CD4-positive, alpha-beta T cell treated with Interferon gamma for 1 hour (primary cell): ENCODE measurements at places on chromosomes 1 and 21.
A peak's percentile ranks its signal among the peaks of the same experiment; 100 is the strongest.

DNA sequence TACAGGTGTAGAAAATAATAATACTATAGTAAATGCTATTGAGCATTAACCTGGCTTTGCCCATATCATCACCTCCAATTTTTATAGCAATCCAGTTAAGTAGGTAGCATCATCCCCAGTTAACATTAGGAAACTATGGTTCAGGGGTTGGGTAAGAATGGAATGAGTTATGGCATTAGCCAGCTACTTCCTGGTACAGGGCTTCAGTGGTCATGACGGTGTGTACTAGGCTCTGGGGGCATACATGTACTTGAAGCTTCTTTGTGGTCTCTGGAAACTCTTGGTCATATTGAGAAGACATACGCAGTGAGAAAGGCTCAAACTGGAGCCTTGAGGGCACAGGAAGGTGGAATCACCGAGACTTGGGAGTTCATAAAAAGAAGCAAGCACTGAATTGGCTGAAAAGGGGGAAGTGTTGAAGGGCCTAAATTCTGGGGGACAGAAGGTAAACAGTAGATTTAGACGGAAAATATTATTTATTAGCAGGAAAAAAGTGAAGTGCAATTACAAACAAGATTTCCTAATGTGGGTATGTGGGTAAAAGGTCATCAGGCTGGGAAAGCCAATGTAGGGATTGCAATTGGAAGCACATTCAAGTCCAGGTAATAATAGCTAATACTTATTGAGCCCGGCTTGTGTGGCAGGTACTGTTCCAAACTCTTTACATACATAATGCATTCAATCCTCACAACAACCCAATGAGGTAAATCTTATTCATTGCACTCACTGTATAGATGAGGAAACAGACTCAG lies 114.2 kb upstream of the ATP1A1 start:
- DNase-seq: no peak

GRCh38 chr21:41135746-41136145 lies 32.2 kb upstream of the BACE2 start:
- DNase-seq: no peak

- no peak for DNase-seq
These were observed 116.1 kb upstream of the ZP4 start for GRCh38 chr1:238006779-238007178.

- DNase-seq: no peak
These were observed 39.4 kb upstream of the ZNF496 start for GRCh38 chr1:247370786-247371732.

DNA sequence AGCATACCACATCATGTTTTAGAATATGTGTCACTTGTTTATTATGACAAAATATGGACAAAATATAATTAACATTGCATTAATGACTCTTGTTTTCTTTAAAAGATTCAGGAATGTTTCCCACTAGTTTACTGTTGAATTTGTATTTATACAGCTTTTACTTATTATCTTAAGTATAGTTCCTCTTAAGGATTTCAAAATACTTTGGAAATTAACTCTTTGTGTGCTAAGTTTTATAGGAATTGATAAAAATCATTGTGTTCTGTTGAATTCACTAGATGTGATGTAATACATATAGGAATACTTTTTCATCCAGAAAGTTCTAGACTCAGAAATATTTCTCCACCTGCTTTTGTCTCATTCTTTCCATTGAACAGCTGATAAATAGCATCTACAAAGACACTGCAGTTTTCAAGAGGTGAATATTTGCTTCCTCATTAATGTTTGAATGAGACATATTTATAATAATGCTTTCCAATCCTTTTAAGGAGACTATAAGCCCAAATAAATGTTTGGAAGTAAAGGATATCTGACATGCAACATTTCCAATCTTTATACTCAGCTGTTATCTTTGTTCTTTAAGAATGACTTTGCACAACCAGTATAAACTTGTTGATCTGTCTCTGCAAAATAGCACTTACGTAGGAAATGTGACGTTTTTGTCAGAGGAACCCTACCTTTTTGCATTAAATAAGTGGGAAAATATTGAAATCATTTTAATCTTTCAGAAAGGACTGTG lies 38.4 kb upstream of the SAMSN1 start:
- no peak for DNase-seq

DNA sequence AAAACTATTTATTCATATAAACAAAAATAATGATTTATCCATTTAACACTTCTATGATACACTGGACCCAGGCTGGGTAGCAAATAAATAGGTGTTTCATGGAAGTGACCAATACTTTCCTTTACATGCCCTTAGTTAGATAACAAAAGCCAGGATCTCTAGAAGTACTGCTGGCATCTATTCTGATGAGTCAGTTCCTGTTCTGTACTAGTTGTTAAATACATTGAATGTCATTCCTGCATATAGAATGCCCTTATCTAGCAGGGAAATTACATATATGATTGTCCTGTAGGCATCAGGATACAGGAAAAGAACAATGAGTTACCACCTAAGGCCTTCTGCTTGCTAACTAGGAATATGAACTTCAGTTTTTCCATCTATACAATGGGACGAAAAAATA lies 130.8 kb downstream of the HFM1 start:
- DNase-seq: no peak

GRCh38 chr1:168499688-168500049 lies 44.1 kb downstream of the XCL2 start:
- DNase-seq: no peak

GRCh38 chr1:50977575-50978143 lies 7.6 kb downstream of the CDKN2C start:
- no peak for DNase-seq

DNA sequence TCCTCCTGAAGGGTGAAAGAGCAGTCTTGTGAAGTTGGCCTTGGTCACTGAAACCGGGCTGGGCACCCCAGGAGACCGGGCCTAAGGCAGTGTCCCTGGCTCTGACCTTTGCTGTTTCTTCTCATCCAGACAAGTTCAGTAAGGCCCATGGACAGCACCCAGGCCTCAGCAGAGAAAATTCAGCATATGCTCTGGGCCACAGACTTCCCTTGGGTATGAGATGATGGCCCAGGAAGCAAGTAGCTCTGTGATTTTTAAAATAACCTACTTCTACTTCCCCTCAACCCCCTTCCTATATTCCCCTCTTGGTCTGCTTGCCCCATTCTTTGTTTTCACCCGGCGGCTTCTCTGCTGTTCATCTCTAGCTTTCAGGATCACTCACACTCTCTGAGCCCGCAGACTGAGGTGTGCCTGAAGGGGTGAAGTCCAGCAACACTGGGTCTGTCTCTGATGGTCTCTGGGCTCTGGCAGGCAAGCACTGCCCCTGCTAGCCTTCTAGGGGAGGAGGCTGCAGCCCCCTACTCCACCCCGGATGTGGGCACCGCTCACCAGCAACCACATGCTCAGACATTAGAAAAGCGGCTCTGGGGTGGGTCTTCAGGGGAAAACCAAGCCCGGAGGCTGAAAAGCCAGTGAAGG lies 2.9 kb upstream of the GPR25 start:
- no peak for DNase-seq

GRCh38 chr1:29832936-29833335 lies 596.6 kb downstream of the PTPRU start:
- no peak for DNase-seq

GRCh38 chr1:2554621-2555387 lies 1.4 kb upstream of the TNFRSF14 start:
- DNase-seq: peak; percentile 70

GRCh38 chr21:36973986-36974850 lies 7.7 kb upstream of the HLCS start:
- no peak for DNase-seq

DNA sequence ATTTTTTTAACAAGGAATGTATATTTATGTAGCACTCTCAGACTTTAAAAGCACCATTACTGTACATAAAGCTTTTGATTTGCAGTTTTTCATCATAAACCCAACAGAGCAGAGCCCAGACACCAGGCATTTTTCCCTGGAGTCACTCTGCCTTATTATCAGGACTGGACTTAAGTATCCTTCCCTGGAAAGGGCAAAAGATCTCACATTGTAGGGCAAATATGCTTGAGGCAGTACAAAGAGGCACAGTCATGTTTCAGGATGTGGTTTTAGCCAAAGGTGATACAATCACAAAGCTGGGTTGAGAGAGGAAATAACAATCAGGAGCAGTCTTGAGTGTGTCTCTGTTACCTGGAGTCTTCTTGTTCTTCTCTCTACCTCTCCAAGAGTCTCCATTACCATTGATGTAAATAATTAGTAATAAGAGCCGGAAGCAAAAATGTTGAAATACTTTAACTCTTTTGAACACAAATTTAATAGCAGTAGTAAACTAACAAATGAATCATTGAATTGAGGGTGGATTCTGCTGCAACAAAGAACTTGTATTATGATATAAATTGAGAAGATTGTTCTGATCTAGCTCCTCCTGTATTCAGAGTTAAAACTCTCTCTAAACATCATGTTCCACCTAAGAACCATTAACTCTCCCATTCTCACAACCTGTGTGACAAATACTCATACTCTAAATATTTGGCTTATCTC lies 160.5 kb downstream of the LTN1 start:
- no peak for DNase-seq

DNA sequence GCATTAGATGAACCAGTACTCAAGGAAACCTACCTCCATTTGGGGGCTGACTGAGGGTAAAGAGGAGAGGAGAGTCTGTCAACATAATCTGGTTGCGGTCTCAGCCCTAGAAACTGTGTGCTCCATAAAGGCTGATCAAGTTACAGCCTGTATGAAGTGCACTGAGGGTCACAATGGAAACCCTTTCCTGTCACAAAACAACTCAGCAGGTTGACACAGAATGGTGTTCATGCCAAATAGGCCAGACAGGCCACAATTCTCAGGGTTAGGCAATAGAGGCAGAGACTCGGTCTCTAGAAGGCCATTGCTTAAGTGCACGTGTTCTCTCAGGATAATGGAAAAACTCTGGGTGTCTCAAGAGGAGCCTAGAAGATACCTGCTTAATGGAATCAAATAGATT lies 4.1 kb upstream of the ANKRD35 start:
- DNase-seq: no peak

DNA sequence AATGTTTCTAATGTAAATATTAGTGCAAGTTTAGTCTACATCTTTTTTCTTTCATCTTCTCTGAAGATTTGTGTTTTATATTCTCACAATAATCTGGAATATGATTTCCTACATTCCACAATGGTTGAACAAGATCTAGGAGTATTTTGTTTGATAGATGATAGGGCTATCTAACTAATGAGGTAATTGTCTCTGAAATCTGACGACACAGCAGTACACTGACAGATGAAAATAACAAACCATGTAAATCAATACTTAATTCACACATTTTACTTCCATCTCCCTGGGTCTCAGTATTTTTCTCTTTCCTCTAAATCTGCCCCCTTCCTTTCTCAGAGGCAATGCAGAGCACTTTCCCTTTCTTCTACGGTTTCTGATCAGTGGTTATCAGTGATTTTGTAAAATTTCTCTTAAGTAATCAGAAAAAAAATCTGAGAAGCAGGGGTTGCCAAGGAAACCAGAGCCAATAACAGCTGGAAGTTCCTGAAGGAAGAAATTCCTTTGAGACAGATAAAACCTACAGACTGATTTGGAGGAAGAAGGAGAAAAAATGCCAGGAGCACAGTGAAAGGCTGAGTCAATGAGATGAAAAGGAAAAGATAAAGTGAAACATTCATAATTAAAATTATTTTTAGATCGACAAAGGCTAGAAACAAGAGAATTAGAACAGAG lies 7.3 kb upstream of the ANKRD13C start:
- DNase-seq: no peak
